Stimulated activated CD4-positive, alpha-beta T cell treated with anti-CD3 and anti-CD28 coated beads, TNF-alpha, amount 100 ng/mL, for 48 hours (primary cell): ENCODE measurements at places on chromosomes 6 and 20.

DNA sequence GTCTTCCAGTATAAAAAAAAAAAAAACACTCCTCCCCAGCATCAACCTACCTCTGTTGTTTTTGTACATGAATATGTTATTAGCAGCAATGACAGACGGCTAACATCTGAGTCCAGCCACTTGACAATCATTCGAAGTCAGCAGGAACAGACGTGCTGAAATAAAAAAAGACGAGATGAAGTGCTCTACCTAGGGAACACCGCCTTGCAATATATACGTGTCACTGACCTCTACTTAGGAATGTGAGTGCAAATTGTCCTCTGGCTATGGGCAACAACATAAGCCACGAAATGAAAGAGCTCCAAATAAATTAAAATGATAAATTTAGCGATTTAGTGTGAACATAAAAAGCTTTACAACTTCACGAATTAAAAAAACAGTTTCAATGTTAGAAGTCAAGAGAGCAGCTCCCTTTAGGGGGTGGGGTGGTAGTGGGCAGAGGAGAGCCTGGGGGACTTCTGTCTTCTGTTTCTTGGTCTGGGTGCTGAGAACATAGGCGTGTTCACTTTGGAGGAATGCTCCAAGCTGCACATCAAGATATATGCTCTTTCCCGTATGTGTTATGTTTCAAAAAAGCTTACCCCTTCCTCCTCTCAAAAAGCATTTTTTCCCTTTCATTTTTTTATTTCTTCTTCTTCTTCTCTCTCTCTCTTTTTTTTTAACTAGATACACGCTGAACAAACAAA is 23.3 kb downstream of the EDN1 start:
- no peak for DNase-seq

DNA sequence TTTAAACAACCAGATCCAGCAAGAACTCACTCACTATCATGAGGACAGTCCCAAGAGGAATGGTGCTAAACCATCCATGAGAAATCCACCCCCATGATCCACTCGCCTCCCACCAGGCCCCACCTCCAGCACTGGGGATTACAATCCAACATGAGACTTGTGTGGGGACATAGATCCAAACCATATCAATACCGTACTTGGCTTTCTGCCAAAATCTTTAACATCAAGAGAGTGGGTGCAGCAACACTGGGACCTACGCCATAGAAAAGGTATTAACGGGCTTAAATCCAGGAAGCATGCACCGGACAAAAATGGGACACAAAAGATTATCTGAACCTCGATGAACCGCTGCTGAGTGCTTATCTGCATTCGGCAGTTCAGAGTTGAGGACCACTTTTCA is 322.3 kb upstream of the ARID1B start:
- DNase-seq, result no peak

- DNase-seq, result no peak
Measured at GRCh38 chr6:11804701-11805100, 26.1 kb upstream of the ADTRP start.

- DNase-seq, result no peak
Measured at GRCh38 chr6:105310371-105310770, 92.5 kb downstream of the PREP start.

- DNase-seq, result no peak
Measured at GRCh38 chr6:41464481-41464880, 81.7 kb upstream of the FOXP4 start.

DNA sequence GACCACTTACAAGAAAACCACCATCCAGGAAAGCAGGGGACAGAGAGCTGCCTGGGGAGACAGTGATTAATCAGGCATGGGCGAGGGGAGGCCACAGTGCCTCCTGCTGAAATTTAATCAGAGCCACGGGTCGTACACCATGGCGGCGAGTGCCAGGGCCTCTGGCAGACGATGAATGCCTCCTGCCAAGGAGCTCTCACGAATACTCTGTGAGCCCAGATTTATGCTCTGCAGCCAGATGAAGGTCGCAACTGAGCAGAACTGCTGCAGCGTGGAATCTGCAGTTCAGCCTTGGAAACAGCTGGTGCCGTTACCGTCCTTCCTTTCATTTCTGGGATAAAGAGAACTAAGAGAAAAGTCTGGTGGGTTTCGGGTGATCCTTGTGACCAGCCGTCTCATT is 85.6 kb downstream of the BFSP1 start:
- no peak for DNase-seq

DNA sequence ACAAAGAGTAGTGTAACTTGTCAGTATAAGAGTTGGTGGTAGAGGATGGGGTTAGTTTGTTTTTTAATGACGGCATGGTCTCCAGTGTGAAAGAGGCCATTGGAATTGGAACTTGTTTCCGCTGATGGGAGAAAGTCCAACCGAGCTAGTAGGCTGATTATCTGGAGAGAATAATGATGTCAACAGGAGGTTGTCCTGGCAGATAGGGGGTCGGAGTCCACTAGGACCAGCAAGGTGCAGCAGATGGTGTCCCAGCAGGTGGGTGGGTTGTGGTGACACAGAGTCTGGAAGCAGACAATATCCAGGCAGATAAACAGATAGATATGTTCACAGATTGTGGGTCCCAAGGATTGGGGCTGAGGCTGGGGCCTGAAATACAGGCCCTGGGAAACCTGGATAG is 35.1 kb downstream of the PKIB start:
- no peak for DNase-seq

GRCh38 chr20:55116598-55116997 is 641.2 kb downstream of the DOK5 start:
- no peak for DNase-seq

DNA sequence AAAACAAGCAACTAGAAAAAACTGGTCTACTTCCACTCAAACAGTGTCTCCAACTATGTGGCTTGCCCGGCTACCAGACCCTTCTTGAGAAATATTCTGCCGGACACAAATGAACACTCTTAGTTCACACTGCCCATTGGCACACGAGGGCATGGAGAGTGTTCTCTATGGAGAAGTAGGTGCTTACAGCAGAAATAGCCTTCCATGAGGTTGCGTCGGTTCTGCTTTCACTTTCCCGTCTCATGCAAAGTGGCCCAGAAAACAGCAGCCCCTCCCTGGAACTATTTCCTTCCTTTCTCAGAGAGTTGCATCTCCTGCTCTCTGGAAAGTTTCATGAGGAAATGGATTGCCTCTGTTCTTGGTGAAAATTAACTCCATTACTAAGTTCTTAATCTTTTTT is 9.5 kb upstream of the HLA-DOA start:
- DNase-seq, result no peak

DNA sequence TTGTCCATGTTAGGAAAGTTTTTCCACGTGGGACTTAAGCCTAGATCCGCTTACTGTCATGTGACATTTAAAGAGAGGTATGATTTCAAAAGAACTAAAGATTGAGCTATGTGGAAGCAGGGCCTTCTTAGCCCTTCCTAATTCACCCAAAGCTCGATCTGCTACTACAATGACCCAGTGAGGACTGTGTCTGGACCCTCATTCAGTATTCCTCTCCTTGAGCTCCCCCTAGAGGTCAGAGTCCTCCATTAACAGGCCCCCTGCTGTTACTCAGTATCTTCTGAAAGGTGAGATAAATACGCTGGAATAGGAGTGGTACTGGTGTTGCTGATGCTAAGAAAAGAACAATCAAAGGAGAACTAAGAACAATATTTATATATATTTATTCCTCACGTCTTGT is 414.0 kb downstream of the GJA1 start:
- DNase-seq, result no peak

GRCh38 chr6:11367638-11368199 is 135.3 kb upstream of the NEDD9 start:
- no peak for DNase-seq

- no peak for DNase-seq
Measured at GRCh38 chr6:1709234-1709641, 99.5 kb downstream of the FOXC1 start.

GRCh38 chr6:145648149-145648548 is 87.2 kb downstream of the EPM2A start:
- DNase-seq, result no peak

GRCh38 chr20:51423290-51423667 is 119.2 kb downstream of the NFATC2 start:
- no peak for DNase-seq

GRCh38 chr20:51165131-51165530 is 142.2 kb upstream of the KCNG1 start:
- no peak for DNase-seq

GRCh38 chr6:20096536-20096935 is 115.7 kb downstream of the MBOAT1 start:
- DNase-seq, result no peak

GRCh38 chr6:142275236-142276006 is 26.4 kb upstream of the ADGRG6 start:
- DNase-seq, result no peak

- no peak for DNase-seq
Measured at GRCh38 chr6:27230758-27231111, 16.8 kb upstream of the PRSS16 start.

GRCh38 chr6:43517505-43518357 is 842 bp downstream of the POLR1C start:
- DNase-seq, result no peak

DNA sequence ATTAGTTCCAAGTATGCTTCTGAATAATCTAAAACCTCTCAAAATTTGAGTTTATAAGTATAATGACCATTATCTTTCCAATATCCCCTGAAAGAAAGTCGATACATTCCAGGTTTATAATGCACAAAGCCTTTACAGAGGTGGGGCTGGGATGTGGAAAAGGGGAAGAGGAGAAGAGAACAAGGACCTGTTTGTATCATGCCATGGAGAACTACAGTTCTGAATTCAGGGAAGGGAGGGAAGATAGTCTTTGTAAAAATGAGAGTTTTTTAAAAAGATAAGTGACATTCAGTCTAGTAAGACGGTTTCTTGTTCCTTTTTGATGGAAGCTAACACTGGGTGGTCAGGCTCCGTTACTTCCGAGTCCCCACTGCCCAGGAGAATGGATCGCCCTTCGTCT is 26.1 kb downstream of the ZBTB2 start:
- no peak for DNase-seq

DNA sequence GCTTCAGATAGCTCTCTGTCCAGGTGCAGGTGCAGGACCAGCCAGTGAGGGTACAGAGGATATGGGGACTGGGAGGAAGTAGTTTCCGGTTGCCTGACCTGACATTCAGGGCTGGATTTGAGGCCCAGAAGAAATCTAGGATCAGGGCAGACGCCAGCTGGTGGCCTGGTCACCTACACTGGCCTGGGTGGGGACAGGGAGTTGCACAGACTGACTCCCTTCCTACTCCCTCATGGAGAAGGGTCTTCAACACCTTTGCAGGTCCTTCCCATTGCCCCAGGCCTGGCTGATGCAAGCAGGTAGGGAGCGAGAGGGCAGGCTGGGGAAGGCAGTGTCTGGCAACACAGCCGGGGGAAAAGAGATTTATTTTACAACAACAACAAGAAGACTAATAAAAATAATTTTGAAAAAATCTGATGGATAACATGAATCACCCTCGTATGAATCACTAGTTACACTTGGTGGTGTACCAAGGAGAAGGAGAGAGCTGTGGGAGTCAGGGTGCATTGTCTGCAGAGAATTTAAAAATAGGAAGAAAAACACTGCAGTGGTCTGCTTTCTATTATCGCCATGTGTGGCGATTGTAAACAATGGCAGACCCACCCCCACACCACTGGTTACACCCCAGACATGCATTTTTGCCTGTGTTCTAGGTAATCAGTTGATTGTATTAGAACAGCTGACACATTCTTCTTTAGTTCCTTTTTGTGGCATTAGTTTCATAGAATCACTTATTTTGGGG is 62.3 kb upstream of the SNX9 start:
- DNase-seq, result no peak

GRCh38 chr6:137746264-137746663 is 120.8 kb upstream of the TNFAIP3 start:
- DNase-seq, result no peak

- DNase-seq, result no peak
Measured at GRCh38 chr6:68693271-68693670, 58.2 kb downstream of the ADGRB3 start.

- DNase-seq, result no peak
Measured at GRCh38 chr20:63027922-63028389, 21.2 kb upstream of the BHLHE23 start.

DNA sequence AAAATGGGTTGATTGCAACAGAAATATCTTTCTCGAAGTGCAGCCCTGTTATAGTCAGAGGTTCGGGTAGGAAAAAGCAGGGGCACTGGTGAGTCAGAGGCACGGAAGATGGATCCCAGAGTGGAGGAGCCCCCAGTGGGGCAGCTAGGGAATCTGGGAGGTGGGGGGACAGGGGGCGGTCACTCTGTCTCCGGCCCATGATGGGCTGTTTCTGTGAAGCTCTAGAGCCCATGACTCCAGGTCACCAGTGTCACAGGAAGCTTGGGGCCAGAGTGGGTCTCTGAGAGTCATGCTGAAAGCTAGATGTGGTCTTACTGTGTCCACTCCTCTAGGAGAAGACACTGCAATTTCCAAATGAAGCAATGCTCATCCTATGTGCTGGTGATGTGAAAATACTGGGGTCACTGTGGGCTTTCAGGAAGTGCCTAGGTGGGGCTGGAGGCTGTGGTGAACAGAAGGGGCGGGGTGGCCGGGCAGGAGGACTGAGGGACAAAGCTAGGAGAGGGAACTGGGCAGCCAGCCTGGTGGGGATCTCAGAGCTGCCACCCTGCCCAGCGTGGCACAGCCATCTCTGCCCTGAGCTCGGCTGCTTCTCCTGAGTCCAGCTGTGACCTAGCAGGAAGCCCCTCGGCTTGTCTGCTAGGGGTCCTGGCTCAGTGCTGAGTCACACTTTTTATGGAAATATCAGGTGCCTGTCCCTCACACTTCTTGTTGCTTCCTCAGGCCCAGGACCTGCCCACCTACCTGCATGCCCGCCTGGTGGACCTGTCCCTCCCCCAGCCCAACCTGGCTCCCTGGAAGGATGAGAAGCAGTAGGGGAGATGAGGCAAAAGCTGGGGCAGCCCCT is 54.2 kb downstream of the IRF4 start:
- DNase-seq, result no peak

DNA sequence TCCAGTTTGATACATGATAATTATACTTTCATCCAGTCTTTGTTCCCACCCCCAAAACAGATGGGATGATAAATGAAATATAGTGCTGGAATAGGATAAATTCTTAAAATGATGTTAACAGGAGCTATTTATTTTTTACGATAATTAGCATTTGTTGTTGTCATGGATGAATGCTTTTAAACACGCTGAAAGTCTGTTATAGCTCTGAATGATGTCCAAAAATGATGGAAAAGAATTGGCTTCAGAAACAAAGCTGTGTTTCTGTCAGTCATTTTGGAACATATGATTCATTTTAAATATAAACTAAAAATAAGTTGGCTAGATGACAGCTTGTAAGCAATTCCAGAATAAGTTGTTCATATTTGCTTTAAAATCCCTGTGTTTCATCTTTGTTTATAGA is 237.4 kb downstream of the GRIK2 start:
- no peak for DNase-seq
